ENCODE measurements at places on chromosomes 7 and 10. TPM values are rescaled to one million over a fixed set of nuclear protein-coding genes. Genes with fewer than 3 reads are reported as not detected.

EPO gene
- total RNA-seq: not detected

SCIN gene
- total RNA-seq: under 0.01 TPM

ACTL6B gene
- not detected for total RNA-seq

CROT gene
- total RNA-seq: 20.7 TPM

EN2 gene
- not detected for total RNA-seq

MSMB gene
- not detected for total RNA-seq

TBX20 gene
- total RNA-seq: not detected

PNLIPRP3 gene
- total RNA-seq: 0.17 TPM

ZNF722 gene
- not detected for total RNA-seq

ADIRF gene
- 195 TPM for total RNA-seq

CYP2E1 gene
- 0.44 TPM for total RNA-seq

HABP2 gene
- total RNA-seq: not detected

PNLIPRP2 gene
- total RNA-seq: not detected

ATP5MK gene
- 91.6 TPM for total RNA-seq

PLAU gene
- total RNA-seq: 114 TPM

ECHDC3 gene
- 15.1 TPM for total RNA-seq

MRC1 gene
- under 0.01 TPM for total RNA-seq

AGBL3 gene
- 0.83 TPM for total RNA-seq

IFIT1B gene
- not detected for total RNA-seq

PRKG1 gene
- 50.4 TPM for total RNA-seq

PDE1C gene
- 0.50 TPM for total RNA-seq

MALRD1 gene
- 1.0 TPM for total RNA-seq

PLCE1 gene
- total RNA-seq: 3.5 TPM

PRXL2A gene
- total RNA-seq: 3.3 TPM

FAM25C gene
- not detected for total RNA-seq

HMX3 gene
- not detected for total RNA-seq

CLCN1 gene
- not detected for total RNA-seq

FIGNL1 gene
- 19.2 TPM for total RNA-seq
